ENCODE measurements at places on chromosomes 3 and 15.

DNA sequence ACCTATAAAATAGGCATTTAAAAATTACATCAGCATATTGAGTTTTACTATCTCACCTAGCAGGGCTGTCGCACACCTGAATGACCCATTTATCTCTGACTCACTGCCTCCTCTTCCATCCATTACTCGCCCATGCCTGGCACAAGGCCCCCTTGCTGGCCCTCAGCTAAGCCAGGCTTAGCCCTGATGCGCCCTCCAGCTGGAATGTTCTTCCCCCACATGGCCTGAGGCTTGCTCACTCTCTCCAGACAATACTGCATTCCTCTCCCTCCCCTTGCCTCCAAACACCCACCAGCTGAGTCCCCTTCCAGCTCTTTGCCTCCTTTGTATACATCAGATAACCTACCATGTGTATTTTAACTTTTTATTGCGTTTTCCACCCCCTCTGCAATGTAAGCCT, 7.2 kb downstream of the SH3BP5 start:
- DNase-seq: no peak

GRCh38 chr3:44915702-44916438, 41.5 kb downstream of the TGM4 start:
- DNase-seq: no peak

DNA sequence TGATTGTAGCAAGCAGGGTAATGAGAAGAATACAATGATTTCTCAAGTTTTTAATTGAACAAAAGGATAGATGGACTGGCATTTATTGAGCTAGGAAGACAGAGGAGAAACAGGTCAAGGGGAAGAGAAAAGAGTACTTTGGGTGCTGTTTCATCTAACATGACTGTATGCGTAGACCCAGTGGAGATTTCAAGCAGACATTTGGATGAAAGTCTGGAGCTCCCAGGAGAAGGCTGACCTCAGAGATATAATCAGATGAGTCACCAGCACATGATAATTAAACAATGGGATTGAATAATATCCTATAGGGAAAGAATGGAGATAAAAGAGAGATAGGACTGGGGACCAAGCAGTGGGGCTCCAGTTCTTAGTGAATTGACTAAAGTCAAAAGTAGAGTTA, 194.9 kb downstream of the ARRDC4 start:
- no peak for DNase-seq

DNA sequence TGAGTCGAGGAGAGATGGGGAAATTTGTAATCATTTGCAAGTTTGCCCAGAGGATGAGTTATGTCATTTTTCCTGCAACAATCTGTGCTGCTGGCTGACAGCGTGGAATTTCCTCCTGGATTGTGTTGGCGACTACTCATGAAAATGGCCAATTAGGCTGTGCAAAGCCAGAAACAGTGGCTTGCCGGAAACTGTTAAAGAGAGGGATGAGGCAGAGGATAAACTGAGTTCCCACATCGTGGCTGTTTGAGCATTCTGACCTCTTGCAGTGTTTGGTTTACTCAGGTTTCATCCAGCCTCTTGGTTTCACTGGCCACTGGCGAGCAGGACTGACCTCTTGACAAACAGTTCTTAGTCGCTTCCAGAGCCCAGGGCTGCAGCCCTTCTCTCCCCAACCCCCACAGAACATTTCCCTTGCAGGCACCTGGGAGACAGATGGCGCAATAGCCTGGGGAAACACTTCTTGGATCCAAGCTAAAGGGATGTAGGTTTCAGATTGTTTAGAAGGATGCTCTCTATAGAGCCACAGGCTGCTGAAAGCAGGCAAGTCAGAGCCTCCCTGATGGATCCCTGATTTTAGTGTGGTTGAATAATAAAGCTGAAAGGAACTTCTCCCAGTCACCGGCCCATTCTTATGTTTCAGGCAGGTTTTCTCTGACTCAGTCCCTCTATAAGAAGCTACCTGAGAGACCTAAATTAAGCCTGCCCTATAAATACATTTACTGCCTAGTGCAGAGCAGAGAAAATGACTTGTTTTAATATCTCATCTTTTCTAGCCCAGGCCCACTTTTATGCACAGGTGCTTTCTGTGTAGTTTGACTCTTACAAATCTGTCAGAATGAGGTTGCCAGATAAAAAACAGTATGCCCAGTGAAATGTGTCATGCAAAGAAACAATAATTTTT, 92.8 kb upstream of the UBE2E1 start:
- no peak for DNase-seq

DNA sequence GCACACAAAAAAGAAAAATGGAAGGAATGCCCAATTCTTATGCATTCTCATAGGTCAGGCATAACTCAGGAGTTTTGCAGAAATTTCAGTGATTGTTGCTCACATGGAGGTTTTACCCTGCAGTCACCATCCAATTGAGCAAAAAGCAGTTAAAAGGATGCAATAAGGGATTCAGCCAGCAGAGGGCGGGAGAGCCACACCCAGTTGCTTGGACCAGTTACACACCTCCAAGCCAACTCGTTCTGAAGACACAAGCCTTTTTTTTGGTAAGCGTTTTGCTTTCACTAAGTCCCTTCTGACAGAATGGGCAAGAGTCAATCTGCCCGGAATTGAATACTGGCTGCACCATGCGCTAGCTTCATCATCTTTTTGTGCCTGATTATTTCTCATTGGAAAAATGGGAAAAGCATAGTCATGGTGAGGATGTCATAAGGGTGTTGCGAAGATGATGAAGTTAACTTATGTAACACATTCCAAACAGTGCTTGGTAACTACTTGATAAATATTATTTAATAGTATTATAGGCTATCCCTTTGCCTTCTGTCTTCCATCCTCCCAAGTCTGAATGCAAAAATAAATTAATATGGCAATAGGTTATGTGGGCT, 154.4 kb upstream of the SGO1 start:
- peak; percentile 7 for DNase-seq

GRCh38 chr3:151219056-151219455, 16.0 kb upstream of the GPR171 start:
- no peak for DNase-seq

DNA sequence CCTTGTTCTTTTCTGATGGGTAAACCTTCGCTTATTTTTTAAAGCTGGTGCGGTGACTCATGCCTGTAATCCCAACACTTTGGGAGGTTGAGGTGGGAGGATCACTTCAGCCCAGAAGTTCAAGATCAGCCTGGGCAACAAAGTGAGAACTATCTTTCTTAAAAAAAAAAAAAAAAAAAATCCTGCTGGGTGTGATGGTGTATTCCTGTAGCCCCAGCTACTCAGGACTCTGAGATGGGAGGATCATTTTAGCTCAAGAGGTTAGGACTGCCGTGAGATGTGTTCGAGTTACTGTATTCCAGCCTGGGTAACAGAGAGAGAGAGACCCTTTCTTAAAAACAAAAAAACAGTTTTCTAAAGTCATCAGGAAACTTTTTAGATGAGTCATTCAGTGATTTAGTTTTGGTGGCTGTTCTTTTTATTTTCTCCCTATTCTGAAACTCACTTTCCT, 37.7 kb downstream of the SLMAP start:
- DNase-seq: no peak

DNA sequence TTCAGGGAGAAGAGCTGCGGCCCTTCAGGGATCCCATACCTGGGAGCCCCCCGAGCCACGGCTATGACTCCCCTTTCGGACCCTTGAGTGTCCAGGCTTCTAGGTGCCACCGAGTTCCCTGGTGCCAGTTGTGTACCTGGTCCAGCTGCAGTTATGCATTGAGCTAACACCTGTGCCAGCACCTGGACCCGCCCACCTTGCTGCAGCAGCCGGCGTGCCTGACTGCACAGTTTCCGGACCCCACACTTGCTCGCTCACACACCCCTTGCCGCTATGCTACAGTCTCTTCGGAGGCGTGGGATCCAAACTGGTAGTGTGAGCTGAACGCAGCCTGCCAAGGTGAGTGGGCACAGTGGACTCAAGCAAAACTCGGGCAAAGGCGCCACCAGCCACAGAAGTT, 284.5 kb upstream of the ROBO1 start:
- DNase-seq: no peak

GRCh38 chr3:134483195-134483900, 2.4 kb downstream of the ANAPC13 start:
- no peak for DNase-seq

DNA sequence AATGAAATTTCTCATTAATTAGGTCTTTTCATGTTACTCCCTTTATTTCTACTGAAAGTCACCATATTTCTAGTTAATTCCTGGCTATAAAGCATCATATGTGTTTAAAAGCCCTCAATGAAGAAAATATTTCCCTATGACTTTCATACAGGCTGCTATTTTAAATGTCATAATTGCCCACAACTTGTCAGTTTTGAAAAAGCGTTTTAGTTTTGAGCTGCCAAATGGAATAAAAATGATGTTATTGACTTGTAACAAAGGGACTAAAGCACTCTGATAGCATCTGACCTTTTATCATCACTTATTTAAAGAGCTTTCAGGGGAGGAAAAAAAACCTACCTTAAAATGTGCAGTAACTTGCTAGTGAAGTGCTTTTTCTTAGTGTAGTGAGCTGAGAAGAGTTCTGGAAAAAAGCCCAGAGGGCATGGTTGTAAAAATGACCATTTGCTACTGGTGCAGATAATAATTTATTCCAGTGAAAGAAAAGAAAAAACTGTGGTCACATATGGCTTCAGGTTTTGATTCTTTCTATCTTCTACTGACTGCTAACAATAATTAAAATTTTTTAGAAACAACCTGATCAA, 877.2 kb downstream of the CADM2 start:
- DNase-seq: no peak

GRCh38 chr15:49282366-49282765, 112.3 kb downstream of the GALK2 start:
- no peak for DNase-seq

DNA sequence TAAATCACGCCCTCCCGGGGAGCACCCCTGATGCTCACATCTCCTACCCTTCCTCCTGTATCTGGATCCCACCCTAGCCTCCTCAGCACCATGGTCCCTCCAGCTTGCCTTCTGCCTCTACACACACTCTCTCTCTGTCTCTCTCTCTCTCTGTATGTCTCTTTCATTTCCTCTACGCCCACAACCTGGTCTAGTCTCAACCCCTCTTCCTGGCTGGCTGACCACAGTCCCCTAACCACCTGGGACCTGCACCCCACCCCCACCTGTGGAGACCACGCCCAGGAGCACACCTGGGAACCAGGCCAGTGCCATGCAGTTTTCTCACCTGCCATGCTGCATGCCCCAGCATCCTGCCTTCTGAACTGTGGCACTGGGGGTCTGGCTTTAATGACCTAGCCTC, 4.0 kb upstream of the CFAP100 start:
- DNase-seq: no peak

- no peak for DNase-seq
Measured at GRCh38 chr3:158531334-158531733, 39.7 kb upstream of the MLF1 start.

- no peak for DNase-seq
Measured at GRCh38 chr3:13139471-13140065, 66.3 kb upstream of the IQSEC1 start.

GRCh38 chr3:170703121-170703588, 117.3 kb upstream of the SLC7A14 start:
- DNase-seq: no peak

DNA sequence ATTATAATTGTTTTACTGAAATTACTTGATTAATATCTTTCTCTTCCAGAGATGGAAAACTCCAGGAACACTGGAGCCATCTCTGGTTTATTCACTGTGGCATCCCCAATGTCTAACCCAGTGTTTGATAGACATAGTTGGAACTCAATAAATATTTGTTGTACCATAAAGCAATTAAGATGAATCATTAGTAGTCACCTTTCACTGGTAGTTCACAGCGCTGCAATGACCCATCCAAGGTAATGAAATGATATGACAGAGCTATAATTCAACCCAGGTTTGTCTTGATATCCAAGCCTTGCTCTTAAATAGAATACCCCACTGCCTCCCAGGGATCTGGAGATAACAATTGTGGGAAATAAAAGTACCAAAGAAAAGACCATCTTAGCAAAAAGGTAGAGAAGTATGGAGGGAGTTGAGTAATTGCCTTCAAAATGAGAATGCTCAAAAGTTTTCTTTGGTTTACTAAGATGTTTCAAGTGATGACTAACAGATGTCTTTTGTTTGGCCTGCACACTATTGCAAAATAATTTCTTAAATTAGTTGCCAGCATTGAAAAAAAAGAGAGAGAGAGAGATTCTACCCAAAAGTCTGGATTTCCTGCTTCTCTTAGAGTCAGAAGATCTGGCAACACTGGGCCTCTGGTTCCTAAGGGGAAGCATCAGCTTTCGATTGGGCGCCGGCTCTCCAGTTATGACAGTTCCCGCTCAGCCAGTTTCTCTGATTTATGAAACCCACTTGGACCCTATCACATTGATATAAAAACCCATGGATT, 348.5 kb downstream of the ERC2 start:
- DNase-seq: no peak

DNA sequence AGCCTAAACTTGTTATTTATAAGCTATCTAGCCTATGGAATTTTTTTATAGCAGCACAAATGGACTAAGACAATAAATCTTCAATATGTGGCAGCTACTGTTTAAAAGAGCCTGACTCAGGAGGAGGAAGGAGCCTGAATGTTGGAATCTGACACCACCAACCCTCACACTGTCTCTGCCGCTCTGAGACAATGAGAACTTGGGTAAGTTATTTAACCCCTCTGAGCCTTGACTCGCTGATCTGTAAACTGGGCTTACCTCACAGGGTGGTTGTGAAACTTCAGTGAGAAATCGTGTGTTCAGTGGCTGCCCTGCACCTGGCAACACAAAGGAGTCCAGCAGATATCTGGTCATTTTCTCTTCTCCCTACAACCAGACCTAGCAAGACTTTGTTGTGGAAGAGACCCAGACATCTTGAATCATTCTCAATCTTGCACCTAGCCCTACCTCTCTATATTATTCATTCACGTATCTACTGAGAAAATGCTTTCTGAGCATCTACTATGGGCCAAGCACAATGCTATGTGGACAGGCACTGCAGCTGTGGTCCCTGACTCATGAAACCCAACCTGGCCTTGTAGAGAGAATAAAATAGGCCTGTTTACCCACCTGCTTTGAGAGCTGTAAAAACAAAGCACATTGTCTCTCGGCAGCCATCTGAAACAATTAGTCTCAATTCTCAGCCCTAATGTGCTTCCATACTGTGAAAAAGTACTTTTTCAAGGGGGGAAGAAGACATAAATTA, 81.9 kb upstream of the SLC25A36 start:
- DNase-seq: no peak

DNA sequence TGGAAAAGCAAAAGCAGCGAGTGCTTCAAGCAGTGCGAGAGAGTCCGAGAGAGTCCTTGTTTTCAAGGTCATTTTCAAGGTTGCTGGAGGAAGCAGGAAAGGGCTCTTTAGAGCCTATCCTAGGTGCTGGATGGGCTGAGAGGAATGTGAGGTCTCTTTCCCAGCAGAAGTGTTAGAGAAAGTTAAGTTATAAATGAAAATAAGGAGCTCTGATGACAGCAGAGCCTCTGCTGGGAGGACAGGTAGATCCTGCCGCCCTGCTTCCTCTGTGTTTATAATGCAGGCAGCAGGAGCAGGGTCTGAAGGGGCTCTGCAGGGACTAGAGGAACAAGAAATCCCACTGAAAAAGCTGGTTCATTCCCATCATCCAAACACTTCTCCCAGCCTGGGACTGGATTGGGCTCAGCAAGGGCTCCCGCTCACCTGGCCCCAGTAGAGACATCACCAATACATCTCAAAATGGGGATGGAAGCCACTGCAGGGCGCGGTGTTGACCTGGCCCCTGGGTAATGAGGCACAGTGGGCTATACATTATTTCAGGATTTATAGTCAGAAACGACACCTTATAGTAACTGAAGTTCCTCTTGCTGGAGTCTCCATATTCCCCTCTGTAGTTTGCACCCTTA, 41.5 kb upstream of the RAB6B start:
- no peak for DNase-seq

Data from stimulated activated CD4-positive, alpha-beta T cell treated with anti-CD3 and anti-CD28 coated beads, TNF-alpha, amount 100 ng/mL, for 1 hour (primary cell).